ENCODE measurements at places on chromosomes 12 and 14.

- peaks cover 56% of the 10 kb centered on the region for H3K36me3 ChIP-seq
- no peaks in the 10 kb centered on the region for H3K27me3 ChIP-seq
- H3K4me3 ChIP-seq, result no peak overlapping the region
- no peaks in the 10 kb centered on the region for H3K4me1 ChIP-seq
- no peak for DNase-seq
- no peak overlapping the region for H3K27ac ChIP-seq
These were observed 60.3 kb upstream of the VPS33A start for GRCh38 chr12:122326586-122326985.

GRCh38 chr12:84874125-84874824, 38.3 kb downstream of the SLC6A15 start:
- H3K4me1 ChIP-seq, result no peaks in the 10 kb centered on the region
- H3K27me3 ChIP-seq, result peaks cover 1% of the 10 kb centered on the region
- no peak overlapping the region for H3K27ac ChIP-seq
- no peak for DNase-seq
- no peak overlapping the region for H3K4me3 ChIP-seq

DNA sequence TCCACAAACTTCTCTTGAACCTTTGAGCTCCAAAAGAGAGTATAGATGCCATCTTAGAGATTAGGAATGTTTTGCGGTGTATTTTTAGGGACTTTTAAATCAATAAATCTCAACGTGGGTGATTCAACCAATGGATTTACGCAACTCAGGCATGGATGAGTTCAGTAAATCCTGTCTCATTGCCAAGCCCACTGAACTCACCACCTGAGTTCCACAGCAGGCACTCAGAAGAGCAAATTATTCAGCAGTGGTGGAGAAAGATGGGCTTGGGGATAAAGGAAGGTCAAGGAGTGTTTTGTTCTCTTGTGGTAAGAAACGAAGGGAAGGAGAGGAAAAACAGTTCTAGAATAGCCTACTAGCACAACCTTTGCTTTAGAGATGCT, 68.7 kb upstream of the HMGA2 start:
- no peak overlapping the region for H3K4me3 ChIP-seq
- peaks cover 6% of the 10 kb centered on the region for H3K27me3 ChIP-seq
- no peak for DNase-seq
- no peaks in the 10 kb centered on the region for H3K4me1 ChIP-seq
- no peaks in the 10 kb centered on the region for H3K36me3 ChIP-seq

DNA sequence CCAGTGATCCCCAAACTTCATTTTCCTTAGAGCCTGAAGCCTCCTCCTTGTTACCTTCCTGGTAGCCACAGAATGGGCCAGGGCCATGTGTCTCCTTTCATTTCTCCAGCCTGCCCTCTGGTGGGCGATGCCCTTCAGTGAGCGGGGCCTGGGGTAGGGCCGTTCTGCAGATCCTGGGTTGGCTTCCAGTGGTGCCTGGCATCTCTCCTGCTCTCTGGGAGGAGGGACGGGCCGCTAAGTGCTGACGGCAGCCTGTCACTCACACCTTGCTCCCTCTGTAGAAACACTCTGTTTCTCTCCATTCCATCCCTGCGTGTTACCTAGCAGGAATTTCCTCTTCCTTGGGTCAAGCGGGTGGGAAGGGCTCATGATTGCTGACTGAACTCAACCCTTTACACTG, 232.1 kb downstream of the CACNA1C start:
- H3K27me3 ChIP-seq, result peaks cover 24% of the 10 kb centered on the region
- no peak overlapping the region for H3K27ac ChIP-seq
- H3K36me3 ChIP-seq, result no peaks in the 10 kb centered on the region
- peaks cover 10% of the 10 kb centered on the region for H3K4me1 ChIP-seq
- no peak for DNase-seq

DNA sequence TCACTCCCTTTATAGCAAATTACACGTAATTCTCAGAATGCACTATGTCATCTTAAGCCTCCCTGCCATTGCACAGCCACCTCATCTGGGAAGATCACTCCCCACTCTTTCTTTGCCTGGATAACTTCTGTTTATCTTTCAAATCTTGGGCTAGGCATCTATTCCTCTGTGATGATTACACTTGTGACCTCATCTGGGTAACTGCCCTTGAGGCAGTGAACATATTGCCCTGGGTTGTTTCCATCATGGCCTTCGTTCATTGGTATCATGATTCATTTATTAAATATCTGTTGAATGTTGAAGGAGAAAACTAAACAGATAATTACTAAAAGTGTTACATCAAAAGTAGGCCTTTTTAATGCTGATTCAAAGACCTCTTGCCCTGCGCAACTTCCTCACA, 26.2 kb upstream of the PDE3A start:
- DNase-seq, result no peak
- no peaks in the 10 kb centered on the region for H3K4me1 ChIP-seq

DNA sequence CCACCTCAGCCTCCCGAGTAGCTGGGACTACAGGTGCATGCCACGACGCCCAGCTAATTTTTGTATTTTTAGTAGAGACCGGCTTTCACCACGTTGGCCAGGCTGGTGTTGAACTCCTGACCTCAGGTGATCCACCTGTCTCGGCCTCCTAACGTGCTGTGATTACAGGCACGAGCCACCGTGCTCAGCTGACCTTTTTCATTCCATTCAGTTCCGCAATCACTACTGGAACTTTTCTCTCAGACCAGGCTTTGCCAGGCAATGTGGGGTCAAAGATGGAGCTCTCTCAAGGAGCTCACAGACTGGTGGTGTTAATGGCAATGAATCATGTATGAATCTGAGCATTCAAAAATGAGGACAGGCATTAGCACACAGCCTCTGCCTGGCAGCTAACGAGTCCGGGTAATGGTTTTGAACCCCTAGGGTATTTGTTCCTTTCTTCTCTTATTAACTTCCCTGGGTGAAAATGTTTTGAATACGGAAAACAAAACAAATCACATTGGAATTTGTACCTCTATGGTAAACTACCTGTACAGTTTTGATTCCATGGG, 9.4 kb upstream of the TCHP start:
- H3K27me3 ChIP-seq, result no peaks in the 10 kb centered on the region
- no peak for DNase-seq
- H3K4me1 ChIP-seq, result peaks cover 59% of the 10 kb centered on the region
- H3K36me3 ChIP-seq, result no peaks in the 10 kb centered on the region
- no peak overlapping the region for H3K27ac ChIP-seq
- H3K4me3 ChIP-seq, result no peak overlapping the region

DNA sequence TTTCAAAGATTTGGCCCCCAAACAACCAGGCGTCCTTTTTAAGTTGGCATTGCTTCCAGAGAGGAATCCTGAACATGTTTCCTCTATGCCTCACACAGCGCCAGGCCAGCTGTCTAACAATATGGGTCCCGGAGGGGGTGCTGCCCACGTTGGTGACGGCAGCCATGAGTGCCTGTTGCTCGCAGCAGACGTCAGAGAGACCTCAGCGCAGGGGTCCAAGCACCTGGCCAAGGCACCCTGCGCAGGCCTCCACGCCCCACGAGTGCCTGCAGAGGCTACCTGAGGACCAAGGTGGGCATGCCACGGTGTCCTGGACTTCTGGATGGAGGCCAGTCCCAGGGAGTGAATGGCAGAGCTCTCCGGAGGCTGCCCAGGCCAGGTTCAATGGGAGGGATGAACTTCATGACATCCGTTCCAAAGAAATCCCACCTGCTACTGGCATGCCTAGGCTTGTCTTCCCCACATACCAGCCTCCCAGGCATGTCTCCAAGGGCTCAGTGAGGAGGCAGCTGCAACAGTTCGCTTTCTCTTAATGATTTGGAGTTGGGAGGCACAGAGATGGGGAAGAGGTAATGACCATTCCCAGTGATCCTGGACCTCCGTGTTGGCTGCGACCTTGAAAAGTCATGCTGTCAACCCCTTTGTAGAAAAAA, 11.6 kb upstream of the FOXN3 start:
- peaks cover 73% of the 10 kb centered on the region for H3K4me1 ChIP-seq
- no peak for DNase-seq
- H3K27me3 ChIP-seq, result no peaks in the 10 kb centered on the region
- peak overlapping the region; percentile 86 for H3K27ac ChIP-seq
- H3K4me3 ChIP-seq, result no peak overlapping the region
- H3K36me3 ChIP-seq, result no peaks in the 10 kb centered on the region

DNA sequence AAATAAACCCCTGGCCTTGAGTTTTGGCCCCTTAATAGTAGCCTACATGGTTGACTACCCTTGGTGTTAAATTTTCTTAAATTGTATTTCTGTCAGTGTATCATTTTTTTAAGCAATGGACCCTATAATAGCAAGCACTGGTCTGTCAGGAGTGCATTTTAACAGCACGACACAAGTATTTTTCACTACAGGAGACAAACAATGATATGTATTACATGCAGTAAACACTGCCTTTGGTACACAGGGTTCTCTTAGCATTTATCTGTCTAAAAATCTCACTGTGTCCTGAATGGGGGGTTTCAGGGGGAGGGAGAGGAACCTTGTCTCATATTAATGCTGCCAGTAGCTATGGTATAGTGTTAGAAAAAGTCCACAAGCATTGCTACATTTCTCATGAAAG, 18.4 kb downstream of the LMO3 start:
- no peaks in the 10 kb centered on the region for H3K27me3 ChIP-seq
- no peak overlapping the region for H3K4me3 ChIP-seq
- no peaks in the 10 kb centered on the region for H3K36me3 ChIP-seq
